ENCODE measurements at places on chromosomes 1 and 21.

DNA sequence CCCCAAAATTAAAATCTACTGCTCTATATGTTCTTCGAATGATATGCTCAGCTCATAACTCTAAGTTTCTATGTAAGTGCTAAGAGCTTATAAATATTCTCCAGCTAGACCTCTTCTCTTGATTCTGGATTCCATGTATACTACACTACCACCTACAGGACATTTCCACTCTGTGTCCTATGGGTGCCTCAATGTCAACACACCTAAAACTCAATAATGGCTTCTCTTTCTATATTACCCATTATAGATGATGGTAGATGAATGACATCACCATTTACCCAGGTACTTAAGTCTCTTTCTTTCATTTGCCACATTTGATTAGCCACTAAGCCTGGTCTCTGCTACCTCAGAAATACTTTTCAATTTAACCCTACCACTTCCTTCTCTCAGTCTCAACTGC lies 41.3 kb downstream of the TBX19 start:
- DNase-seq = no peak

- no peak for DNase-seq
Measured at GRCh38 chr1:208772891-208773290, 528.7 kb upstream of the PLXNA2 start.

DNA sequence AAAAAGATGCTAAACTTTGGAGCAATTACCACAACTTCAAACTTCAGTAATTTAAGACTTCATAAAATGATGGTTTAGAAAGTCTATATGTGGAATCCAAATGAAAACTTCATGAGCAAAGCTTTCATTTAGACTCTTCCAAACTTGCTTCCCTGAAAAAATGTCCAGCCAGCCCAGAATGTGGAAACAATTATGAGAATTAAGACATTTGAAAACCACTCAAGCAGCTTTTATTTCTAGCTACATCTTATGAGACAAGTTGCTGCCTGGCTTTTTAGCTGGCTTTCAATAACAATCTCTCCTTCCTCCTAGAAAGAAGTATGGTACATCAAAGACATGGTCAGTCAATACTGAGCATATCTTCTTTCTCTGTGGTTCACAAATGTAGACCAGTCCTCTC lies 21.8 kb downstream of the LPAR3 start:
- no peak for DNase-seq

- no peak for DNase-seq
Measured at GRCh38 chr1:226149806-226150205, 36.7 kb downstream of the ACBD3 start.

DNA sequence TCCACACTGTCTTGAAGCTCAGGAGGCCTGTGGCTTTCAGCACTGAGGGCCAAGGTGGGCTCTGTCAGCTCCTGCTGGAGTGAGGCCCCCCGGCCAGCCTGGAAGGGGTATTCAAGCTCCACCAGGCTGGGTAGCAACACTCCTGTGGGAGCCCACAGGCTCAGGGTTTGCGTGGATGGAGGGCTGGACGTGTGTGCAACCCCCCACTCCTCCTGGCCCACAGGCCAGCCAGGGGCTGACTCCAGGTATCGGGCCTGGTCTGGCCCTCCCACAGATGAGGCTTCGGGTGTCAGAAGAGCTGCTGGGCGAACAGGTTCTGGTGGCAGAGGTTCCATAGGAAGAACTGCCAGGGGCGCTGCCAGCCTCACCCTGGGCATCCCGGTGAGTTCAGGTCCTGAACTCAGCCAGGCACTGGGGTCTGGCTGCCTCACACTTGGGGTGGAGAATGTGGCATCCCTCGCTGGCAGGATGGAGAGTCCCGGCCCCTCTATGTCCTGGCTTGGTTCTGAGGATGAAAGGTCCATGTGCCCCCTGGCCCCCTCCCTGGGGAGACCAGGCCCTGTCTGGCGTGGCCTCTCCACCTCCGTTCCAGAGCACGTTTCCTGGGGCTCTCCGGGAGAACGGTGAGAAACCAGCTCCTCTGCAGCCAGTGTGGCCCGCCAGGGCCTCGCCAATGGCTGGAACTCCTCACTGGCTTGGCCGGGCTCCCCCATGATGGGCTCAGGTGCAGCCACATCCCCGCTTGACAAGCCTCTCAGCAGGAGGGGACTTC lies 64.6 kb upstream of the TARDBP start:
- DNase-seq = no peak

- no peak for DNase-seq
Measured at GRCh38 chr1:174352883-174353608, 94.7 kb upstream of the GPR52 start.

DNA sequence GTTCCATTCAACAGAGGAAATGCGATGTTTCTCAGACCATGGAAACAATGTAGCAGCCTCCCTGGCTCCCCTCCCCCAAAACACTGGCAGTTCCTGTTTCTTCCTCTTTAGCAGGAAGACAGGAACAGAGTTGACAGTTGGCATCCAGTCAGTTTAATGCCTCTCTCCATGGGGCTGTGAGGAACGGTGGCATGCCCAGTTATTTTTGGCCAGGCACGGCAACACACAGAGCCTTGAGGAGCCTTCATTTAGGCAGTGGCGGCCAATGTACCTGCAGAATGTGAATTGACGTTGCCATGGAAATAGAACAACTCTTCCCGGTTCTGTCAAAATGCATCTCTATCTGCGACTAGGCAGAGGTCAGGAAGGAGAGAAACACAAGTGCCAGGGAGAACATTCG lies 330.6 kb downstream of the DSCAM start:
- no peak for DNase-seq

DNA sequence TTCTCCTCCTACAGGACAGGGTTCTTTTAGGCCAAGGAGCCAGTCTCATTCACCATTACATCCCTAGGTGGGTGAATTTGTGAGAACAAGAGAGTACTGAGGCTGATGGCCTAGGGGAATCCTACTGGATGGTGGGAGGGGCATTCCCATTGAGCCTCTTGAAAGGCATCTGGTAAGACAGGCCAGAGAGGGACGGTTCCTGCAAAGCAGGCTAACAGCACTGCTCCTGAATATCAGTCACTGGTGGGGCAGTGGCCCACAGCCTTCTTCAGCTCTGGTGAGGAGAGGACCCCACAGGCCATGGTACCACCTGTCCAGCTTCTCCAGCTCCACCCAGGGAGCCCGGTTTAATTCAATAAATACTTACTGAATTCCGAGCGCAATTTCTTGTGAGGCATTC lies 125.9 kb upstream of the EDN2 start:
- DNase-seq = no peak

GRCh38 chr1:244429818-244430217 lies 21.9 kb downstream of the ADSS2 start:
- DNase-seq = no peak
